ENCODE measurements at places on chromosomes 11 and 22.

DNA sequence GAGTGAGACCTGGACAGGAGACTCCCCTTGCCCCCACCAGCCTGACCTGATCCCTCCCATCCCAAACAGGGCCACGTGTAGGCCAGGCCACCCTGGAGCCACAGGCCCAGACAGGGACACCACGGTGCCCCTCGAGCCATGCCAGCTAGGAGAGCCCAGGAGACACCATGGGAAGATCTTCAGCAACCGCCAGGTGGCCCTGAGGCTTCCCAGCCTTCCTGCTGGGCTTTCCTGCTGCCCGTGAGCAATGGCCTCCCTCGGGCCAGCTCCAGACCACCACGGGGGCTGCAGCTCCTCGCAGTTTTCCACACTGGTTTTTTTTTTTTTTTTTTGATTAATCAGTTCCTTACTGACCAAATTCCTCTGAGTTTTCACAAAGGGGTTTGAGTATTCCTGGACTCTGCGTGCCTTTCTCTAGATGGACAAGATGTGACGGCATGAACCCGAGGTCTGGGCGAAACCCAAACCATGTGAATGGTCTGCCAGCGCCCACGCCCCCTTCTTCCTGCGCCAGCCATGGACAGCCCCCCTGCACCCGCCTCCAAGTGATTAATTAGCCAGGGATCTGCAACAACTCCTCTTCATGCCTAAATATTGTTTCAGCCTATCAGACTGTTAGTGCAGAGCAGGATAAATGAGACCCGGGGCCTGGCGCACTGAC, 40.9 kb downstream of the TBX1 start:
- DNase-seq, result no peak

DNA sequence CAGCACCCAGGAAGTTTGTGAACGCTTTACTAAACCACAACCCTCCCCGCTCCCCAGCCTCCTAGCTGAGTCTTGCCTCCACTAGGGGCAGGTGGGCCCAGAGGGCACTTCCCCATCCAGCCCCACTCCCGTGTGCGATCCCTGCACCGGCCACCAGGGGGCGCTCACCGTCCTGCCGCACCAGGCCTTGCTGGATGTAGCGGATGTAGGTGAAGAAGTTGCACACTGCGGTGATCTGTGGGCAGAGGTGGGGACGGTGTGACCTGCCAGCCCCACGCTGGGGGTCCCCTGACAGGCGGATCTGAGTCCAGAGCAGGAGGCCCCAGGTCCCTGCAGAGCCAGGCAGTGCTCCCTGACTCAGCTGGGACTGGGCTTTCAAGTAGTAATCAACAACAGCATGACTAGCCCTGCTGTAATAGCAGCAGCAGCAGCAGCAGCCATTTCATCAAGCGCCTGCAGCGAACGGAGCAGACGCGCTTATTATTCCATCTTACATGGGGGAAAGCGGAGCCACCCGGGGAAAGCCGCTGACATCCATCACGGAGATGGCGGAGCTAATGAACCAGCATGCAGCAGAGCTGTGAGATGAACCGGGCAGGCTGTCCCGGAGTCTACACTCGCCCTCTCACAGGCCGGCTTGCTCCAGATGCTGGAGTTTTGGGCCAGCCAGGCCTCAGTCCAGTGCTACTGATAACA, 7.9 kb upstream of the FADS3 start:
- DNase-seq, result peak; percentile 94

DNA sequence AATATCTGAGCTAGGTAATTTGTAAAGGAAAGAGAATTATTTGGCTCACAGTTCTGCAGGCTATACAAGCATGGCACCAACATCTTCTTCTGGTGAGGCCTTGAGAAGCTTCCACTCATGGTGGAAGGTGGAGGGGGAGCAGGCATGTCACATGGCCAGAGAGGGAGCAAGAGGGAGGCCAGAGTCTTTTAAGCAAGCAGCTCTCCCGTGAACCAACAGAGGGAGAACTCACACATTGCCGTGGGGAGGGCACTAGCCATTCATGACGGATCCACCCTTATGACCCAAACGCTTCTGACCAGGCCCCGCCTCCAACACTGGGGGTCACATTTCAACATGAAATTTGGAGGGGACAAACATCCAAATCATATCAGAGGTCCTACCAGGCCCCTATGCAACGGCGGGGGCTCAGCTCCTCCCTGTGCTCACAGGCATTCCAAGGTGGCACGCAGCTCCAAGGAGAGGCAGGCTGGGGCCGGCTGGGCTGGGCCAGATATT, 4.6 kb downstream of the C11orf96 start:
- no peak for DNase-seq

GRCh38 chr11:110374921-110375320, 54.8 kb upstream of the FDX1 start:
- DNase-seq, result no peak

GRCh38 chr22:35312198-35313059, 12.7 kb downstream of the TOM1 start:
- DNase-seq, result peak; percentile 38

- DNase-seq, result no peak
Observed at GRCh38 chr11:128086794-128087193, 500.6 kb downstream of the ETS1 start.

GRCh38 chr11:33828604-33829429, 54.5 kb upstream of the FBXO3 start:
- no peak for DNase-seq

- no peak for DNase-seq
Observed at GRCh38 chr22:44486538-44486937, 11.5 kb downstream of the RTL6 start.

- DNase-seq, result no peak
Observed at GRCh38 chr22:45905326-45905923, 71.5 kb downstream of the WNT7B start.

DNA sequence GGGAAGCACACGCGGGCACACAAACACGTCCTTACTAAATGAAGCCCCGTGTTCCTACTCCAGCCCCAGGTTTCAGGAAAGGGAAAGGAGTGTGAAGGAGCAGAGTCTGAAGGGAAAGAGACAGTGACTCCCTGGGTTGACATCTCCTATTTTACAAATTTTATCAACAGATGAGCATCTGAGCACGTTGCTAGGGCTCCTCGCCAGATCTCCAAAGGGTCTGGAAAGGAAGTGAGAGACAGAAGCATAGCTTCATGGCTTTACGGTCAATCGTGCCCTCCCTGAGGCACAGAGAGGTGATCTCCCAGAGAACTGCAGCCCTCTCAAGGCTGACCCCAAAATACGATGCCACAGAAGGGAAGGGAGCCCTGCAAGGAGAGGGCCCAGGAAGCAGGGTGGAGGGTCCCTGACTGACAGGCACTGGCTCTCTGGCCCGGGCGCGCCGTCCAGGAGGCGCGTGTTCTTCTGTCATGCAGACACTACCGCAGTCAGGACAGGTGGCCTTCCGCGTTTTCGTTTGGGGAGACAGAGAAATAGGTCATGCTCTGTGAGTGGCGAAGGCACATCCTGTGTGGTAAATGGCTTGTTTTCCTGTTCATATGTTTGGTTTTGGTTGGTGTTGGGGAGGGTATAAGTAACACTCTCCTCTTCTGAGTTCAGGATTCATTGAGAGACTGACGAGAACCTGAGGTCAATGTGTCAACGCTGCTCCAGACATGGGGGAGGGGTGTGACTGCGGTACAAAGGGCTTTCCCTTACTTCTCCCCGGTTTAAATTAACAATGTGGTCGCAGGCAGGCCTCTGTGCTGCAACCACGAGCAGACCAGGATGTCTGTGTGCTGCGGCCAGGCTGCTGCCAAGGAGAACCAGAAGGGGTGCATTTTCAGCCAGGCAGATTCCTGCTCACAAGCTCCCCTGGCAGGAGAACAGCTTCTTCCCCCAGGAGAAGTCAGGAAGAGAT, 813.3 kb downstream of the OPCML start:
- DNase-seq, result peak; percentile 75

DNA sequence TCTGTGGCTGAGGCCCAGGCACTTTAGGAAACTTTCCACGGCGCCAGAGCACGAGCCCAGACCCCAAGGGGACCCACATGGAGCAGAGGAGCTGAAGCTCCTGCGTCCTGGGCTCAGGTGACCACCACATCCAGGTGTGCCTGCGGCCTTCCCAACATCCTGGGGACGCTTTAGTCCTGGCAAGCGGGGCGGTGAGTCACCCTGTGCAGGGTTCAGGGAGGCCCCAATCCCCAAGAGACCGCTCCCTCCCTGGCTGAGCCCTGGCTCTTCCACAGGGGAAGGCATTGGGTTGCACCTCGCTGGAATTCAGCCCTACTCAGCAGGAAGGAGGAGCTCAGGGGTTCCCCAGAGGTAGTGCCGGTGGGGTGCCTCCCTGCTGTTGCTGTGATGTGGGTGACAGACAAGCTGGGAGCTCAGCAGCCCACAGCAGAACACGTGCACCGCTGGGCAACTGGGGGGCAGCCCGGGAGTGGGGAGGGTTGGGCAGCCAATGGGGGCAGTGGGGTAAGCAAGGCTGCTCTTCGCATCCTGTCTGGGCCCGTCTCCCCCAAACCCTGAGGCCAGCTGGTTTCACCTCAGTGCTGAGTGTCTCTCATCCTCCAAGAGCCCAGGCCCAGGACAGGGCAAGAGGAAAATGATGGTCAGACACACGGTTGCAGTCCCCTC, 802.8 kb downstream of the BRD1 start:
- no peak for DNase-seq

DNA sequence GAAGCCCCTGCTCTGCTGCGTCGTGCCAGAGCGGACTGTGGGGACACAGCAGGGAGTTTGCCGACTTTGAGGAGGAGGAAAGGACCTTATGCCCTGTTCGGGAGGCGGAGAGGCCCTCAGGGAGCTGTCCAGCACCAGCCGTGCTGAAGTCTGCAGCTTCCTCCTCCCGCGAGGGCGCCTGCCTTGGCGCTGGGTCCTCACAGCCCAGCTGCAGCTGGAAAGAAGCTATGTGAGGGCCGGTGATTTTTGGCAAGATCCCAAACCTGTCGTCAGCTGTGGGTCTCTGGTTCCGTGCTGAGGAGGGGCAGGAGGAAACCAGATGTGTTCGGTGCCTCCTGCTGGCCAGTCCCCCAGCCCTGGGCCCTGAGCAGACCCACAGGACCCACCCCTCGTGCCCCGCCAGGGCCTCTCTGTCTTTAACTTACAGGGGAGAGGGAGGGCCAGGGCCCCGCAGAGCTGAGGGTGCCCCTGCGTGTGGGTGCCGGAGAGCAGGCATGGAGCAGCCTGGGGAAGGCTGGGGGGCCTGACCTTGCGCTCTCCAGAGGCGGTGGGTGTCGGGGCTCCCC, 12.0 kb downstream of the BRSK2 start:
- peak; percentile 57 for DNase-seq

- no peak for DNase-seq
Observed at GRCh38 chr11:2834503-2835273, 50.9 kb downstream of the CDKN1C start.

GRCh38 chr11:111350811-111351210, 28.3 kb downstream of the POU2AF1 start:
- DNase-seq, result no peak

GRCh38 chr22:42173183-42173926, 42.7 kb upstream of the CYP2D6 start:
- DNase-seq, result no peak

DNA sequence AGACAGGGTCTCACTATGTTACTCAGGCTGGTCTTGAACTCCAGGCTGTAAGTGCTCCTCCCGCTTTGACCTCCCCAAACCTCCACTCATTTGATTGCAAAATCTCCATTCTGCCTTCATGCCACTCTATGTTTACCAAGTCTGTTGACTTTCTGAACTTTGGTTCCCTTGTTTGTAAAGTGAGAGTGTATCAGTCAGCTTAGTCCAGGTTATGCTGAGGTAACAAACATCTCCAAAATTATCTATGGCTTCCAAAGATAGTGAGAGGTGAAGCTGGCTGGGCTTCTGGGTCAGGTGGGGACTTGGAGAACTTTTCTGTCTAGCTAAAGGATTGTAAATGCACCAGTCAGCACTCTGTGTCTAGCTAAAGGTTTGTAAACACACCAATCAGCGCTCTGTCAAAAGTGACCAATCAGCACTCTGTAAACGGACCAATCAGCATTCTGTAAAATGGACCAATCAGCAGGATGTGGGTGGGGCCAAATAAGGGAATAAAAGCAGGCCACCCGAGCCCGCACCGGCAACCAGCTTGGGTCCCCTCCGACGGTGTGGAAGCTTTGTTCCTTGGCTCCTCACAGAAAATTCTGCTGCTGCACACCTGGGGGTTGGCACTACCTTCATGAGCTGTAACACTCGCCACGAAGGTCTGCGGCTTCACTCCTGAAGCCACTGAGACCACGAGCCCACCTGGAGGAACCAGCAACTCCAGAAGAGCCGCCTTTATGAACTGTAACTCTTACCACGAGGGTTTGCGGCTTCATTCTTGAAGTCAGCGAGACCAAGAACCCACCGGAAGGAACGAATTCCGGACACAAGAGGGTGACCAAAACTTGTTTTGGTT, 109.3 kb downstream of the MIAT start:
- no peak for DNase-seq

- DNase-seq, result no peak
Observed at GRCh38 chr11:129613071-129613470, 202.6 kb upstream of the TMEM45B start.

- DNase-seq, result no peak
Observed at GRCh38 chr22:19228179-19228578, 49.6 kb upstream of the SLC25A1 start.

DNA sequence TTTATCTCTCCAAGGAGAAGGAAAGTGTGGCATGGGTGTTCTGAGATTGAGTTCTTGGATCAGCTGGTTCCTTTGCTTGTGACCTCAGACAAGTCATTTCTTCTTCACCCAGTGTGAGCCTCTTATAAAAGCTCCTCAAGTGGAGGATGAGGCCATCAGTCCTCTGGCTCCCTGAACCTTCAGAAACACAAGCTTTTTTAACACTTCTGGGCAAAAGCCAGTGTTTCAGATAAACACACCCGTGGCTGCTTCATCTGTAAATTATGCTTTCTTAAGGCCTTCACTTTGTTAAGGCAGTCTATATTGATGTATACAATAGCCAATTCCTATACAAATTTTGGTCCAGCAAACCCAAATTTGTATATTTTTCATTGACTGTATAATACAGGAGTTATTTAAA, 179.9 kb downstream of the DBX1 start:
- no peak for DNase-seq

GRCh38 chr11:121672630-121673487, 220.1 kb upstream of the SORL1-AS1 start:
- no peak for DNase-seq

DNA sequence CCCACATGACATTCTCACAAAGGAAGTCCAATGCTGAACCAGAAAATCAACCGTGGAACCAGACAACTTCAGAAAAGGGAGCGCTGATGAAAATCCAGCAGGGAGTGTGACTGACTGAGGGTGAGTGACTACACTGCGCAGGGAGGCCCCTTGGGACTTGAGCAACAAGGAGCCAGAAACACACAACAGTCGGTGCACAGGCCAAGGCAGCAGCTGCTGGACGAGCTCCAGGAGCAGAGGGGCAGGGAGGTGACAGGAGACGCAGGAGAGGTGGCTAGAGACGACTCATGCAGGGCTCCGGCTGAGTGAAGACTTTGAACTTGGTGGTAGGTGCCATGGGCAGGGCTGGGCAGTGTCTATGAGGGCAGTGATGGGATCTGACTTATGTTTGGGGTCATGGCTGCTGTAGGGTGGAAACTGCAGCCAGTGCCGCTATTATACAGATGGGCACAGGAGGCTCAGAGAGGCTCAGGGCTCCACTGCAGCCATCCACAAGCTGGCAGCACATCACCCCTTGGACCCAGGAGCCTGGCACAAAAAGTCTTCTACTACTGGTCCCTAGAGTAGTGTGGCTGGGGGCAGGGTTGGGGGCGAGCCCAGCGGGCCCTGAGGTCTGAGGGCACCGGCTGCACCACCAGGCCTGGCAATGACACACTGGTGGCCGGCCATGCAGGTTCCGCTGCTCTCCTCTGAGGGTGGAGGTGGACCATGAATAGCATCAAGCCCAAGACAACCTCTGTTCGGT, 10.3 kb upstream of the FADD start:
- no peak for DNase-seq
